ENCODE measurements at places on chromosomes 7 and 10.

GRCh38 chr7:108613147-108613948 is 43.7 kb downstream of the DNAJB9 start:
- no peak for DNase-seq

- DNase-seq, result peak; percentile 97
These were observed at the start of gene EIF4H for GRCh38 chr7:74173866-74174605. EIF4H (plus strand) TSS chr7:74174356; CDS start chr7:74174384, 28 bp downstream.

- no peak for DNase-seq
These were observed 75.2 kb upstream of the KIF5B start for GRCh38 chr10:32131388-32131787.

- no peak for DNase-seq
These were observed 66.7 kb upstream of the FAM20C start for GRCh38 chr7:125661-126060.

GRCh38 chr10:22427101-22427500 is 81.8 kb downstream of the SPAG6 start:
- DNase-seq, result no peak

- DNase-seq, result no peak
These were observed 402.9 kb downstream of the MAGI2 start for GRCh38 chr7:79050603-79051002.

All from left hindlimb (tissue), 1 donor.